MM.1S (cell line): ENCODE measurements at places on chromosomes 5 and 9.

GRCh38 chr9:77954666-77955015 lies 77.0 kb downstream of the GNAQ start:
- DNase-seq: no peak

DNA sequence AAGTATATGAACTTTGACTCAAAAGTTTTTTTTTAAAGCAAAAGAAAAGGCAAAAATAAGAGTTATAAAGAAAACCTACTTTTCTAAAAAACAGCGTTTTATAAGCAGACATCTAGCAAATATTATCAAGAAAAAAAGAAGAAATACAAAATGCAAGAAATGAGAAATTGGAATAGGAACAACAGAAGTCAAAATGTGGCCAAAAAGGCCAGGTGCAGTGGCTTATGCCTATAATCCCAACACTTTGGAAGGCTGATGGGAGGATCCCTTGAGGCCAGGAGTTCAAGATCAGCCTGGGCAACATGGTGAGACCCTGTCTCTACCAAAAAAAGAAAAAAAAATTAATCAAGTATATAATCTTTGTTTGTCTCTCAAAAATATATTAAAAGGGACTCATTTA lies 35.9 kb downstream of the APTX start:
- DNase-seq: no peak

DNA sequence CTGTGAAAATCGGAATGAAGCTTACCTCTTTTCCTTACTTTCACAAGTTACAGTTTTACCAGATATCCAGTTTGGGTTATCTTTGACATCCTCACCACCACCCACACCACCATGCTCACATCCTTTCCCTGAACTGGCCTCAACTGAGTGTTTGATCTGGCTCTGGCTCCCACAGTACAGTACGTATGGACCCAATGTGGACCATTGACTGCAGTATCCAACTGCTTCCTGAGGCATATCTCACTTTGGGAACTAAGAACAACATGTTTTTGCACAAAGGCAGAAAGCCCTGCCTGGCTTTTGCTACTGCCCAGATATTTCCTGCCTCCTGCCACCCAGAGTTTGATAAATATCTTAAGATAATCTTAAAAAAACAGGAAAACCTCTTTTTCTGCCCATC lies 1232.0 kb upstream of the CDH18 start:
- no peak for DNase-seq

DNA sequence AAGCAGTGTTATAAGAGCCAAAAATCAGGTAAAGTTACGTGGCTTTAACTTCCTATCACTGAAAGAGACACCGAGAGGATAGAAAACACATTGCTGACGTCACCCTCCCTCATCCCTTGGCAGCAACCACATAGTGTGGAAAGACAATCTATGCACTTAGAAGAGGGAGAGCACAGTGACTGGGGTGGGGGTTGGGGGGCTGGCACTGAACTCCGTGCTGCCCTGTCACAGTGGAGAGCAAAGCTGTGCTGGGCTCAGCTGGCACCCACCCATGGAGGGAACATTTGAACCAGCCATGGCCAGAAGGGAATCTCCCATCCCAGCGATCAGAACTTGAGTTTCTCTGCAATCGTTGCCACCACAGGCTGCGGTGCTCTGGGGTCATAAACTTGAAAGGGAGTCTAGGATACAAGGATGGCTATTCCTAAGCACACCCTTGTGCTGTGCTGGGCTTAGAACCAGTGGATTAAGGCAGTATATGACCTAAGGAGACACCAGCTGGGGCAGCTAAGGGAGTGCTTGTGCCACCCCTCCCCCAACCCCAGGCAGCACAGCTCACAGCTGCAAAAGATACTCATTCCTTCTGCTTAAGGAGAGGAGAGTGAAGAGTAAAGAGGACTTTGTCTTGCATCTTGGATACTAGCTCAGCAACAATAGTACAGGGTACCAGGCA lies 73.4 kb downstream of the KIAA0825 start:
- DNase-seq: no peak

GRCh38 chr5:137735555-137736284 lies at the start of gene KLHL3:
KLHL3 (minus strand) TSS chr5:137736089; CDS start chr5:137735646, 443 bp downstream.
- DNase-seq: peak; percentile 74

GRCh38 chr9:99135456-99135855 lies 30.5 kb downstream of the TGFBR1 start:
- no peak for DNase-seq

GRCh38 chr9:105385381-105385985 lies 62.4 kb upstream of the FSD1L start:
- DNase-seq: peak; percentile 31

DNA sequence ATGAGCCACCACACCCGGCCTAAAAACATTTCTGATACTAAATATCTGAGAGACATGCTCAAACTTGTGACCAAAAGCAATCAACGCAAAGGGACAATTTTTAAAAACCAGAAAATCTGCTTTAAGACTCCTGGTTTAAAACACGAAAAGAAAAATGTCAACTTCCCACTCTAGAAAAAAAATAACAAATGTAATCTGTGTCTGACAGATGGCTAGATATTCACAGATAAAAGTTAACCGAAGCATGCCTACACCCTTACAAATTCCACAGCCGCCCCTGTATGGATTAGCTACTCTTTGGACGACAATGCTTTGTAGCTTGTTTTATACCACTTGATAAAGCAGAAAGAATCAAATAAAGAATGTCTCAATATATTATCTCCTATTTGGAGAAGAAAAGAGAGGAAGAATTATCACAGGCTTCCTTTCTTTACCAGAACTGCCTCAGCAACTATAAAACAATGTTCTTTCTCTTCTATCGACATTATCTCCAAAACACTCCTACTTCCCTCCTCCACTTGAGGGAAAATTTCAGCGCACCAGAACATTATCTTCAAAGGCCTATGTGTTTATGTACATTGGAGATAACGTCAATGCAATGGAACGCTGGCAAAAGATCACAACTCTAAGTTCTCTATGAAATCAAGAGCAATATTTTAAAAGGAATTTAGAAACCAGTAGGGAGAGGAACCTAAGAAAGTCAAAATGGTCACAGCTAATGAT lies 26.2 kb downstream of the CEMIP2 start:
- DNase-seq: no peak

- DNase-seq: no peak
These were observed 148.5 kb downstream of the COL23A1 start for GRCh38 chr5:178441486-178442270.

DNA sequence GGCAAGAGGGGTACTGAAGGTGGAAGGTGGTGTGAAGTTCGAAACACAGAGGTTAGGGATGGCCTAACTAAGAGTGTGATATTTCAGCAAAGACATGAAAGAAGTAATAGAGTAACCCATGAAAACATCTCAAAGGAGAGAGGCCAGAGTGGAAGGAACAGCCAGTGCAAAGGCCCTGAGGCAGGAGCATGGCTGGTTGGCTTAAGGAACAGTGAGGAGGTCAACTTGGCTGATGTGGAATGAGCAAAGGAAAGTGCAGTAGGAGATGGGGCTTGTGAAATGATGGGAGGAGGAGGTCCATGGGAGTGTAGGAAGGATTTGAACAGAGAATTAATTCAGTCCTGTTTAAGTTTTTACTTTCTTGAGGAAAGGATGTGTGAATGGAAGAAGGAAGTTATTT lies 178.3 kb upstream of the ZNF608 start:
- no peak for DNase-seq

GRCh38 chr5:32909207-32909606 lies 198.1 kb downstream of the NPR3 start:
- no peak for DNase-seq

DNA sequence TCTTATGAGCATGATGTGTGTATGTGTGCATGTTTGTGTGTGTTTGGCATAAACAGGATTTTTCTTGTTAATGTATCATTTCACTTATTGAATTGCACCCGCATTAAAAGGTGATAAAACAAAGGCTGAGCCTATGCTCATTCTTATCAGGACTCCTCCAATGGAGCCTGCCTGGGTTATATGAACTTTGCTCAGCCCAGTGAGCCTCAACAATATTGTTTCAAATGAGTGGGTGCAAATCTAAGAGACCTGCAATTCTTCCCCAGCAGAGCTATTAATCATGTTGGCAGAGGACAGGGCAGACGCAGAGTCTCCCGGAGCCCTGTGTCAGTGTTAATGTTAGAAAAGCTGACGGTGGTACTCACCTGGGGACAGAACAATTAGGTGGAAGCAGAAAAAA lies 71.6 kb downstream of the SH3RF2 start:
- DNase-seq: no peak

- peak; percentile 70 for DNase-seq
These were observed 16.9 kb downstream of the IL5 start for GRCh38 chr5:132526290-132526973.

- no peak for DNase-seq
These were observed 226.6 kb upstream of the PPP1R2B start for GRCh38 chr5:156623381-156624040.

- DNase-seq: peak; percentile 39
These were observed 57.8 kb upstream of the ANXA1 start for GRCh38 chr9:73093740-73094379.

GRCh38 chr5:25688156-25688555 lies 1043.4 kb upstream of the CDH10 start:
- peak; percentile 88 for DNase-seq

GRCh38 chr9:8855046-8855445 lies 1055.5 kb upstream of the DMAC1 start:
- peak; percentile 38 for DNase-seq

DNA sequence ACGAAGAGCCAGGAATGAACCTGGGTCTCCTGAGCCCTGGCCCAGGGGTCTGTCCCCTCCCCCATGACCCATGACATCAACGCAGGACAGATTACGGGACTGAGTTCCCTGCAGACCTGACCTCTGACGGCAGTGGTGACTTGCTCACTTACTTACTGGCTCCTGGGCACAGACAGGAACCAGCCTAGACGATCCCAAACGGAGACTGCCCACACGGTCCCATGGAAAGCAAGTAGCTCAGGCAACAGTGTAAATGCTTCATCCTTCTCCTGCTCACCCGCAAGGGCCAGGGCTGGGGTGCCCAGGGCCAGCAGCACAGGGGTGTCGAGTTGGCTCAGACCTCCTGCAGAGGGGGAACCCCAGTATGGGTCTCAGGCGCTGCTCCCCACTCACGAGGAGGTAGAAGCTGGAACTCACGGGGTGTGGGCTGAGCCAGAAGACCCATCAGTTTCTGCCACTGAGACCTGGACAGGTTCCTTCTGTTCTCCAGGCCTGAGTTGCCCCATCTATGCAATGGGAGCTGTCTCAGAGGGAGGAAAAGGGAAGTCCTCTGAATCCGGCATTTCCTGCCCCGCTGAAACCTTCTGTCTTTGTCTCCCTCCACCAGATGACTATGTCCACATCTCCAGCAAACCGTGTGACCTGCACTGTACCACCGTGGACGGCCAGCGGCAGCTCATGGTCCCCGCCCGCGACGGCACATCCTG lies 5.6 kb downstream of the ADAMTSL2 start:
- DNase-seq: no peak

- DNase-seq: peak; percentile 28
These were observed at the start of gene HMHB1 for GRCh38 chr5:143812085-143812705. HMHB1 (plus strand) TSS chr5:143812161.

GRCh38 chr9:85743275-85744128 lies 1.7 kb upstream of the AGTPBP1 start:
- no peak for DNase-seq

DNA sequence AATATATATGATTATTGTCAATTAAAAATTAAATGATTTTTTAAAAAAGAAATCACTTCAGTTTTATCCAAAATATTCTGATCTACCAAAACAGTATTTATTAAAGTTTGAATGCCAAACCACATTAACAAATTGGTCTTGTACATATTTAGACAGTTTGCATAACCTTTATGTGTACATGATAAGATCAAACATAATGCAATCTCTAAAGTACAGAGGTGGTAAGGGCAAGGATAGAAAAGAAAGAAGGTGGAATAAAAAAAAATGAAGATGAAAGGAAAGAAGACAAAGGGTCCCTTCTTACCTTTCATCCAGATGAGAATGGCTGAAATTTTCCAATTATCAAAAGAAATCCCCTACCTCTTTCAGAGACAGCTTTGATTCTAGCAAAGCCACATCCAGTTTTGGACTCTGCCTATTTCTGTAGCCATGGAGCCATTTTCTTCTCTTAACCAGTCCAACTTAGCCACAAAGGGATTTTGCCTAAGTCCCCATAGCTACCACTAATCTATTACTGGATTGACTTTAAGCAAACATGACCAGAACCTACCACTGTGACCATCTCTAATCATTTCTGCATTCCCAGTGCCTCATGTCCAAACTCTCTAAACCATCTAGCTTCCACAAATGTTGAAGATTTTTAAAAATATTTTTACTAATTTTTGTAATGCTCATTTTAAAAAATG lies 133.3 kb upstream of the TRPM3 start:
- no peak for DNase-seq

- DNase-seq: no peak
These were observed 625.5 kb downstream of the CHSY3 start for GRCh38 chr5:130529511-130530485.

DNA sequence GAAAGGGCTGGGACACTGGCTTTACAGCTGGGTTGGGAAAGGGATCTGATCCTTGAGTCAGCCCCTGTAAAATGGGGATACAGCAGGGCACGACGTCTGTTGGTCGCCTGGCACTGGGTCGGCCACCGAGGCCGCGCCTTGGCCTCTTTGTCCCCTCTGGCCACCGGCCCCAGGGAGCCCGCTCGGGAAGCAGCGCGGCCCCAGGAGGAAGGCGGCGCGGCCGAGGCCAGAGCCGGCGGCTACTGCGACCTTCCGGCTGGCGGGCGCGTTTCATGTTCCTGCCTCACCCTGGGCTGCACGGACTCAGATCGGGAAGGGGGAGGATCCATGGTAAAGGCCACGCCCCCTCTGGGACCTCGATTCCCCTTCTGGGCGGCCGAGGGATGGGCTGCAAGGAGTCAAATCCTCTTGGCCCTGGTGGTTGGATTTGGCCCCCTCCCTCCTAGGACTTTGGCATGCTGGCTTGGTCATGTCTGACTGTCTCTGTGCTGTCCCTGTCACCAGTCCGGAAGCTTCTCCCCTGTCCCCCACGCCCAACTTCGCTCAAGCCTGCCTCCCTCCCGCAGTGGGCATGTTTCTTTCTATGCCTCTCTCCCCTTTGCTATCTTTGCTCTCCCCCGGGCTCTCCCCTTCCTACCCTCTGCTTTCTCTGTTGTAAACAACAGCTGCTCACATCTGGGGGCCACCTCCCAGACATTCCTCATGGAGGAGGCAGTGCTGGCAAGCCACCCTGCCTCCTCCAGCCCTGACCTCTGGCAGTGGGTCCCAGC lies 25.8 kb downstream of the FPGS start:
- no peak for DNase-seq

DNA sequence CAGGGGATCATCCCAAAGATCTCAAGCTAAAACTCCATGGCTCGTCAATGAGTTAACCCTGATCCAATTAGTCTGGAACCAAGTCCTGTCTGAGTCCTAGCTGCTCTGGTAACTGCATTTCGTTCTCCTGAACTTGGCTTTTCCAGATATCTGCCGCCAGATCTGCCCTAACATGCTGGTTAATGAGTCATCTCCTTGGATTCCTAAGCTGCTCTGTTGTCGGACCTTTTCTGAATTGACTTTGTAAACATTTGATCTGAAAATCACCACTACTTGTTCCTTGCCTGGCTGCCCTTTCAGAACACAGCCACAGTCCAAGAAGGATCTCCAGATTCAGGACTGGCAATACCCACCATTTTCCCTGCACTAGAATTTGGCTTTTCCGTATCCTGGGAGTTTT lies 473.0 kb downstream of the ZSWIM6 start:
- no peak for DNase-seq

- DNase-seq: no peak
These were observed 105.7 kb downstream of the DTWD2 start for GRCh38 chr5:118882666-118883065.

- DNase-seq: no peak
These were observed 4.0 kb downstream of the PAPPA start for GRCh38 chr9:116157436-116158138.
